Activated CD4-positive, alpha-beta T cell treated with anti-CD3 and anti-CD28 coated beads for 36 hours (primary cell): ENCODE measurements at places on chromosomes 13 and 19. TPM values are rescaled to one million over a fixed set of nuclear protein-coding genes. Genes with fewer than 3 reads are reported as not detected.

- no peak for DNase-seq
These were observed 205.5 kb downstream of the USP12 start for GRCh38 chr13:26965952-26966700.

- DNase-seq = no peak
These were observed 80.4 kb downstream of the EDNRB start for GRCh38 chr13:77838271-77838670.

- DNase-seq = no peak
These were observed 518.8 kb downstream of the MYO16 start for GRCh38 chr13:109148243-109148642.

The FLT1 gene
- total RNA-seq = 21.7 TPM

GRCh38 chr13:106186366-106187030 is 349.0 kb downstream of the EFNB2 start:
- no peak for DNase-seq

DNA sequence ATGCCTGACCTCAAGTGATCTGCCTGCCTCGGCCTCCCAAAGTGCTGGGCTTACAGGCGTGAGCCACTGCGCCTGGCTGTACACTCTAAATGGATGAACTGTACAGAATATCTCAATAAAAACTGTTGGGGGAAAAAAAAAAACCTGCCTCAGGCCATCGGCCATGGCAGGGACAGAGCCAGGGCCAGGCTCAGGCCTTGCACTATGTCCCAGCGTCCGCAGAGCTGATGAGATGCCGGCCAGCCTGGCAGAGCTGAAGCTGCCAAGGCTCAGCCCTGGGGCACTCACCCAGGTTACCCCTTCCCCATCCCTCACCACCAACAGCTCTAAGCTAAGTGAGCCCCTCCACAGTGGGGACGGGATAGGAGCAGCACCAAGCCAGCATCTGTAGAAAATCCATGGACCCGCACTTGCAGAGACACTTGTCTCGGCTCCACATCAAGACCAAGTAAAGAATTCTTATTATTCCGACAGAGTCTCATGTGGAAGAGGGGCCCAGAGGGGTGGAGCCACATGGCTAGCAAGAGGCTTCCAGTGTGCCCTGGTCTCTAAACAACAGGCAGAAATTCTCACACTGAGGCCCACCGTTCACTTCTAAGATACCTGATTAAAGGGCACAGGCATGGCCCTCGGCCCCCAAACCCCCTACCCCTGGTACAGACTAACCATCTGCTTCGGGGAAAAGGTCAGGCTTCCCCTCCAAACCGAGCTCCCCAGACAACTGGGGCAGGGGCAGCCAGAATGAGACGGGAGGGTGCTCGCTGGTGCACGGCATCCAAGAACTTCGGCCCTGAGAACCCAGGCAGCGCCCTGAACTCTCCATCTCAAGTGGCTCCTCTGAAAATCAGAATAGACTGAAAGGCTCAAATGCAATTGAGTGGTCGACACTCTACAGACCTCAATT is 5.8 kb downstream of the PPP6R1 start:
- DNase-seq = no peak

DNA sequence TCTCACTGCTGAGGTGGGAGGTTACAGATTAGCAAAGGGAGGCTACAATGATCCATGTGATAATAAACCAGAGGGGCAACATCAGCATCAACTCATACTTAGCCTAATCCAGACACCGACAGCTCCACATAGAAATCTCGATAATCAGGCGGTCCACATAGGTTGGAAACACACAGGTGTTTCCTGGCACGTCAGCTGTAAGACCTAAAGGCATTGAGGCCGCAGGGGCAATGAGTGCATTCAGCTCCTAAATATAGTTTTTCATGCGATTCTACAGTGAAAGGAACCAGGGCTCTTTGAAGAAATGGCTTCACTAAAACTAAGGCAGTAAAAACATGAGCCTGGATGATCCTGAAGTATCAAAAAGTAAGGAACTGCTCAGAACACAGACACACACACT is 19.3 kb downstream of the PLPP2 start:
- DNase-seq = no peak

GRCh38 chr13:102999499-102999898 is 66.7 kb downstream of the SLC10A2 start:
- DNase-seq = no peak

The ZNF569 gene
- 7.4 TPM for total RNA-seq

- DNase-seq = no peak
These were observed 78.3 kb downstream of the ZNF486 start for GRCh38 chr19:20245309-20245708.

DNA sequence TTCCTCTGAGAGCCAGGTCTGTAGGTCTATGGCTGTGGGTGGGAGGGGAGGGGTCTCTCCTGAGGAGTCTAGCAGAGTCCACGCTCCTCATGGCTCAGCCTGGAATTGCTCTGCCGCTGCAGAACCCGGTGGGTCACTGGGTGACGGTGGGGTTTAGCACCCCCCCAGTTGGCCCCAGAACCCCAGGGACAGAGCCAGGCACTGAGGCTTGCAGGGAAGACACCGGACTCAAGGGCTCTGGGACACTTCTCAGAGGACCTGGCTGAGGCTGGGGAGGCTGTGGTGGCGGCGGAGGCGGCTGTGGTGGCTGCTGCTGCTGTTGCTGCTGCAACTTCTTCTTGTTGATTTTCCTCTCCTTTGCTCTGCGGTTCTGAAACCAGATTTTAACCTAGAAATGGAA is 6.1 kb downstream of the CDX2 start:
- no peak for DNase-seq

The PPP1R12C gene
- total RNA-seq = 69.8 TPM

GRCh38 chr19:17766543-17767131 is 15.4 kb downstream of the FCHO1 start:
- peak; percentile 71 for DNase-seq

DNA sequence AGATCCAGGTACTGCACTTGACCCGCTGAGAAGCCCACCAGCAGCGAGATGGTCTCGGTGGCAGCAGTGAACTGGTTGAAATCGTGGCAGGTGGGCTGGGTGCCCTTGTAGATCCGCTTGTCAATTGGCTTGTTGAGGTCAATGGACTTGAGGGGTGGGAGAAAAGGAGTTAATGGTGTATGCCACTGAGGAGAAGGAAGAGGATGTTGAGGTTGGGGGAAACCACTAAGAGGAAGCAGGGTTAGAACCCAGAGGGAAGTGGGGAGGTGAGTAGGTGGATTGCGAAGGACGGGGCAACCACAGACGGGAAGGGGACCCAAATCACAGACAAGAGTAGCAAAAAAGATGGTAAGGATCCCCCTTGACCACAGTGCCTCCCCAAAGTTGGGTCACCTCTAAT is 1.7 kb downstream of the DMWD start:
- DNase-seq = no peak

The MTIF3 gene
- 43.0 TPM for total RNA-seq

GRCh38 chr19:10758978-10759377 is 41.1 kb downstream of the DNM2 start:
- no peak for DNase-seq

GRCh38 chr13:93875547-93875946 is 603.9 kb downstream of the DCT start:
- no peak for DNase-seq

DNA sequence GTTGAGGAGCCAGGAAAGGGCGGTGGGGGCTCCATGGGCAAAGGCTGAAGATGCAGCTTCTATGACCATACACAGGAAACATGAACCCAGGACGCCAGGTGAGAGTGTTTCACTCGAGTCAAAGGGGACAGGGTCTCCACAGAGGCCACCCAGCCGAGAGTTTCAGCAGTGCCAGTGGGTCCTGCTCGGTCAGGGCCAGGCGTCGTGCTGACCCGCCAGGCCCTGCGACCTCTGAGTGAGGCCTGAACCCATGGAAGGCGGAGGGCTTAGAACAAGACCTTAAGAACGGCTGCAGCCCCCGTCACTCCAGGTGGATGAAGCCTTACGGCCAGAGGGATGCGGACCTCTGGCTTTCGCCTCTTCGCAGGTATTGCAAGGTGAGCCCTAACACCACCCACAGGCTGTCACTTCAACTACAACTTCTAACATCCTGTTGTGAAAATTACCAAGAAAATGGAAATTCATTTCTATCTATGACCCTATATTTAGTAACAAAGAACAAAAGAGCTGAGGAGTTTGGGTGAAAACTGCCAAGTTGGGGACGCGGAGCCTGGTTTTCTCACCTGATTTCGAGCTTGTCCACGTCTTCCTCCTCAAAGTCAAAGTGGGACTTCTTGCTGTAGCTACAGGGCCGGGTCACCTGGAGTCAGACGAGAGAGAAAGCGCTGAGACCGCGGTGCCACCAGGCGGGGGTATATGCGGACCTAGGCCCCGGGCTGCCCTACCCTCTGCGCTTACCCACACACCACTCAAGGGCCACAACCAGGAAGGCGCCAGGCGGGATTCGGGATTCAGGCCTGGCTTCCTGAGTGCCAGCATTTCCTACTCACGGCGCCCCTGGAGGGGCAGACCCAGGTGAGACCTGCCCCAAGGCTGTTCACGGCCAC is 50.1 kb upstream of the C13orf46 start:
- DNase-seq = no peak

The GJA3 gene
- 0.26 TPM for total RNA-seq

The FGF21 gene
- not detected for total RNA-seq

The KASH5 gene
- total RNA-seq = 1.2 TPM

The ZNF628 gene
- 6.8 TPM for total RNA-seq

DNA sequence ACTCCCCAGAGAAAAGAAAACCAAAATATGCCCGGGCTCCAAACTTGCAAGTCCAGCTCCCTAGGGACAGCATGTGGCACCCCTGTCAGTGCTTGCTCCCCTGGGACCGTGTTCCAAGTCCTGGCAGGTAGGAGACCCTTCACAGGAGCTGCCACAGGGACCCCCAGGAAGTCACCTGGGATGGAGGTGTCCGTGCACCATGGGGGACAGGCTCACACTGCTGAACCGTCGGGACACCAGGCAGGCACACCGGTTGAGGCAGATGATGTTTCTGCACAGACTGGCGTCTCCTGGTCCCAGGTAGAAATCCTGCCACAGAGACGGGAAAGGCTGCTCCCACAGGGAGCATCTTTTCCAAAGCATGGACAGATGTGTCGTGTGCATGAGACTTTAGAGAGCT is 11.7 kb upstream of the PROZ start:
- no peak for DNase-seq

DNA sequence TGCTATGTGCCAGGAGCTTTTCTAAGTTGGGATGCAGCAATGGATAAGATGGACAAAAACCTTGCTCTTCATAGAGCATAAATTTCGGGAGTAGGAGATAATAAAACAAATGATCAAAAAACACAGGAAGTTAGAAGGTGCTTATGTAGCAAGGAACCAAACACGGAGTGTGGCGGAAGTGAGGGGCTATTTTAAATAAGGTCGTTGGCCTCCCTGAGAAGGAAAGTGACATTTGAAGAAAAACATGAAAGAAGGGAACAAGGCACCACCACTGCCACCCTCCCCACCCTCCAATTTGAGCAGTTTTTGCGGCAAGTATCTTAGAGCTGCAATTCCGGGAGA is 3.2 kb upstream of the GSX1 start:
- no peak for DNase-seq

The TPGS1 gene
- total RNA-seq = 6.4 TPM

GRCh38 chr13:41780715-41781706 is 179.9 kb downstream of the VWA8 start:
- DNase-seq = no peak
